ENCODE measurements at places on chromosomes 7 and 10.

GRCh38 chr10:105473170-105473569 is 832.1 kb downstream of the SORCS3 start:
- no peak for DNase-seq

DNA sequence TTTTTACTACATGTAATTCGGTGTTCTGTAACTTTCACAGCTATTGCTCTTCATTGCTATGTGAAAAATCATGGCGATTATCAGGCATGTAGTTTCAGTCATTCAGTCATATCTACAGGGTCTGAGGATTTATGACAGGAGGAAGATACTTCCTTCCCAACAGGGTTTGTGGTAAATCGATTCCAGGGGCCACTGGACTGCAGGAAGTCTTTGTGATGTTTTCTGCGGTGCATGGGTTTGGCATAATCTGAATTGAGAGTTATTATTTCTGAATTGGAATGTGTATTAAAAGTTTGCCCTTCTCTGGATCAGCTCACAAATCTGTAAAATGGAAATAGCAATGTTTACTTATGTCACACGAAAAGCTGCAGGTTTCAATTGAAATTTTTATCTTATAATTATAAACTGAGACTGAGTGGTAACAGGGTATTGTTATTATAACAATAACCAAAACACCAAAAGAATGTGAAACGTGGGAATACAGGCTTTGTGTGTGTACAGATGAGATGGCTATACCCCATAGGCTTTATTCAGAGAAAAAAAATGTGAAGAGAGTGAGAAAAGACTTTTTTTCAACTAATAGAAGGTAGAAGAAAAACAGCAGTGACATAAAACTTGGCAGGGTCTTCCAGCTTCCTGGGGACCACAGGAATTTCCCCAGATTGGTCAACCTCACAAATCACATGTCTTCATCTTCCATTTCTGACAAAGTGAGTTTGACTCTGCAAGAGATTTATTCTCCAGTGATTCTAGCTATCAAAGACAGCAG is 307.7 kb upstream of the NFE2L3 start:
- DNase-seq = no peak

GRCh38 chr7:32177232-32177631 is 107.0 kb upstream of the PDE1C start:
- DNase-seq = no peak

DNA sequence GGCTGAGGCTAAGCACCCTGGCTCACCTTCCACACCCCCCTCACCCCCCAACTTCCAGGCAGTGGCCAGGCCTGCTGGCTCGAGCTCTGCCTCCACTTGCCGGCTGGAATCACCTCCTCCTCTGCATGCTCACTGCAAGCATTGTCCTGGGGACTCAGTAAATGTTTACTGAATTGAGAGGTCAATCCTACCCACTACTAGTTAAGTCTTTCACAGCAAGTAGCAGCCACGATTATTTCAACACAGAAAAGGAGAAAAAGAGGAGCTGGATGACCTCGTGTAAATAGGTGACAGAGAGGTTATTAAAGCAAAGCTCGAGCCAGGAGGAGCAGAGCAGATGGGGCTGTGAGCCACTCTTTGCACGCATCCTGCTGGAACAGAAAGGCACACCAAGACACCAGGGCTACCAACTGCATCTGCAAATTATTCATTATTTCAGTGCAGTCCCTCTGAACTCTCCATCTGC is 32.1 kb downstream of the HIPK2 start:
- DNase-seq = no peak

- DNase-seq = peak; percentile 89
These were observed 2.3 kb downstream of the AGMO start for GRCh38 chr7:15559416-15559928.

DNA sequence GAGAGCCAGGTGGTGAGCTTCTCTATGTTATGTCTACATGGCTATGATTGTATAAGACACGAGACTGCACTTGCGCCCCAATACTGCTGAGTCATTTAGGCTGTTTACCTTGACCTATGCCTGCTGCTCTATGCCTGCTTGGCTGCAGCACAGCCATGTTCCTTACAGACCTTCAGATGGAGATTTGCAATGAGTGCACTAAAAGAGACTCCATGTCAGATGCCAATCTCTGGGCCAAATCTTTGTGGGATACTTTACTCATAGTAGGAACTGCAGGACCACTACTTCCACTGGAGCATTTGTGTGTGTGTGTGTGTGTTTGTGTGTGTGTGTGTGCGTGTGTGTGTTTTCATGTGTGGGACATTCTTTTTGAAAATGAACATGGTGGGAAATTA is 50.0 kb upstream of the KMT2E start:
- DNase-seq = no peak

GRCh38 chr7:18387191-18387735 is 108.3 kb upstream of the HDAC9 start:
- DNase-seq = no peak

DNA sequence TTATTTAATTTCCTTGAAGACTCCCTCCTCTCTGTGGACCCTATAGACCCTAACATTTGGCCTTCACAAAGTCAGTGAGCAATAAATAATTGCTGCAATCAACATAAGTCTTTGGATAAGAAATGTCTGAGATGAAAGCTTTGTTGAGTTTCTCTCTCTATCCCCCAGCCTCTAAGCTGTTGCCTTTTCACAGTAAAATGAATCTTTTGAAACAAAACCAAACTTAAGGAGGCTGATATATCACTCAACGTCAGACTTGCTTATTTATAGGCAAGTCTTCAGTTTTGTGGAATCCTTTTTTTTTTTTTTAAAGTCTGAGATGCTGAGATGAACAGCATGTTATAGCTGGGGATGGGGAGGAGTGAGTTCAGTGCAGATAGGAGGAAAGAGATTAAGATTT is 10.0 kb downstream of the CPED1 start:
- no peak for DNase-seq

GRCh38 chr7:149027055-149027454 is 1.2 kb downstream of the PDIA4 start:
- DNase-seq = no peak

GRCh38 chr7:72152161-72153131 is 259.7 kb downstream of the CALN1 start:
- no peak for DNase-seq

DNA sequence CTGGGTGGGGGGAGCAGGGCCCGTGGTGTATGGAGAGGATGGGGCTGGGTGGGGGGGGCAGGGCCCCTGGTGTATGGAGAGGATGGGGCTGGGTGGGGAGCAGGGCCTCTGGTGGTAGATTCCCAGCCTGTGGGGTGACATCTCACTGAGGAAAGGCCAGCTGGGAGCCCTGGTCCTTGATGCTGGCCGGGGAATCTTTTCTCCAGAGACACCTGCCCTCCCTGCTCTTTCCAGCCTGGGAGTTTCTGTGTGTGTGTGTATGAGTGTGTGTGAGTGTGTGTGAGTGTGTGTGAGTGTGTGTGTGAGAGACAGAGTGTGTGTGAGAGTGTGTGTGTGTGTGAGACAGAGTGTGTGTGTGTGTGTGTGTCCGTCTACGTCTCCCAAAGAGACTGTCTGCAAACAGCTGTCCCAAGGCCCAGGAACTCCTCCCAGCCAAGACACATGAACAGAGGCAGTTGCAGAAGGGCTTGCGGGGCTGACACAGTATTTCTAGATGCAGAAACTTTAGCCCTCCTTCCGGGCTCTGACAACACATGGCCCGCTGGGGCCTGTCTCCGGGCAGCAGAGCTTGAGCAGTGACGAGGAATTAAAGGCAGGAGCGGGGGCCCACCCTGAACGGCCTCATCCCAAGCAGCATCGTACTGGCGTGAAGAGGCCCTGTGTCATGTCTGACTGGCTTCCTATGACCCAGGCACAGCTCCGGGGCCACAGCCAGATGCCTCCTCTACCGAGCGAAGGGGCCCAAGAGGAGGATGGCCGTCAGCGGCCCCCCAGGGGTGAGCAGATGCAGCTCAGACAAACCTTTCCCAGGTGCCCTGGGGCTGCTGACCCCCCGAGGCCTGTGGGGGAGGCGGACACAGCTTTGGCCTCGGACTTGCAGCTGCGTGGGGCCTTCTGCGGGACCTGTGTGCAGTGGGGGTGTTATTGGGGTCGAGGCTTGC is 24.3 kb downstream of the FAM20C start:
- DNase-seq = no peak

GRCh38 chr10:110530131-110530831 is 32.6 kb downstream of the DUSP5 start:
- DNase-seq = no peak

DNA sequence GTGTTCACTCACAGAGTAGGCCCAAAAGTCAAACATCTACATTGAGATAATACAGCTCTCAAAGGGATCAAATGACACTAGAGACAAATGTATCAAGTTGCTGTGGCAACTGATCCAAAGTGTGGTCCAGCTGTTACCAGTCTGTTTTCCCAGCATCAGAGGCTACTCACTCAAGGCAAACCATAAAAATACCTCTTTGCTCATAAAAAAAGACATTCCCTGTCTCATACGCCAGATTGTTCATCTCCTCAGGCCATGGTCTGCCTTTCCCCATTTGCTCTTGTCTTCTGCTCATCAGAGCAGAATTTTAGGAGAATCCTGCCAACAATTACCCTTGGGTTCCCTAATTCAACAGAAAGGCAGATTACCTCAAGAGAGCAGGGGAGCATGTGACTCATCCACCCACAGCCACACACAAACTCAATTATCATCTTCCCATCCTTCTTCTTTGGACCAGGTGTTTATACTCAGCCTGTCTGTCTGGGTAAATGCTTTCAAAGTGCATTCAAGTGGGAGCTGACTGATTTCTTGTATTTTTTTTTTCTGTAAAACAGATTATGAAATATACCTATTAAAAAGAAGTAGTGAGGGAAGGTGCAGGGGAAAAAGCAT is 226.5 kb upstream of the HPS1 start:
- peak; percentile 41 for DNase-seq

DNA sequence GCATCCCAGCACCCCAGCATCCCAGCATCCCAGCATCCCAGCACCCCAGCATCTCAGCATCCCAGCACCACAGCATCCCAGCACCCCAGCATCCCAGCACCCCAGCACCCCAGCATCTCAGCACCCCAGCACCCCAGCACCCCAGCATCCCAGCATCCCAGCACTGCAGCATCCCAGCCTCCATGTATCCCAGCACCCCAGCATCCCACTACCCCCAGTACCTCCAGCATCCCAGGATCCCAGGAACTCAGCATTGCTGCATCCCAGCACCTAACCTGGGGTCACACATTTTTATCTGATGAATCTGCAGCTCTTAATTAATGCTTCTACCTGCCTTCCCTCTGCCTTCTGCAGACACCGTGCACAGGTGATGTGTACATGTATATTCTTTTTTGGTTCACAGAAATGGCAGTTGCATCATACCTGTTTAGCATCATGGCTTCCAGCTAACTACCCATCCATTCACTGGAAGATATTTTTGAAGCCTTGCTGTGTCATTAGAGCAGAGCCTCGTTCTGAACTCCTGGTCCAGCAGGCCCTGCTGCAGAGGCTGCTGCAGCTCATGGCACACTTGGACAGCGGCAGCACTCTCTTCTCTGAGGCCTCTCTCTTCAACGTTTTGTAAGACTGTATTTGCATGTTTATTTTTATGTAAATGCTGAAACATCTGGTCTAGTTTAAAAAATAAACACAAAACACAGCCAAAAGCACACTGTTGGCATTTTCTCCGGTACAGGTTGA is 4.6 kb upstream of the CFAP46 start:
- no peak for DNase-seq

GRCh38 chr7:130013241-130013640 is 37.9 kb downstream of the ZC3HC1 start:
- DNase-seq = no peak

GRCh38 chr10:29130190-29130673 is 158.6 kb upstream of the LYZL1 start:
- DNase-seq = no peak

GRCh38 chr7:43139137-43139536 is 26.7 kb downstream of the HECW1 start:
- DNase-seq = no peak

GRCh38 chr7:47600199-47601118 is 18.5 kb upstream of the TNS3 start:
- no peak for DNase-seq

- DNase-seq = peak; percentile 2
These were observed 223.1 kb upstream of the INHBA start for GRCh38 chr7:41925946-41926345.

GRCh38 chr7:2404714-2405119 is 1.3 kb downstream of the CHST12 start:
- DNase-seq = no peak

DNA sequence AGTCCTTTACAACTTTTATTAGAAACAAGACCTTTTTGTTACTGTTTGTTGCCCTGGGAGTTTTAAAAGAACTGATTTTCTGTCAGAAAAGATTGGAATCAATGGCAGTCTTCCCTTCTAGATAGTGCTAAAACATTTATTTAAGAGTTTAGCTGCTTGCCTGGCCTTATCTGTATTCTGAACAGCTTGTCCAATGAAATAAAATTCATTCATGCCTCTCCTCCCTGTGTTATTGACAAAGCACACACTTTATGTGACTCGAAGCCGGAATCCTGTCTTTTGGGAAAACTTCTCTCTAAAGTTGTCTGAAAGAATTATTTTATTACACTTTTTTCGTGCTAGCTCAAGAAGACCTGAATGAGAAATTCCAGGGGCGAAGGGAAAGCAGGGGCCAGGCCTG is 992.5 kb downstream of the TYW1 start:
- no peak for DNase-seq

- DNase-seq = no peak
These were observed 216.5 kb upstream of the TMEM196 start for GRCh38 chr7:19989906-19990305.

GRCh38 chr10:114899982-114900381 is 38.0 kb upstream of the TRUB1 start:
- DNase-seq = no peak

GRCh38 chr10:91974960-91975359 is 51.4 kb downstream of the BTAF1 start:
- no peak for DNase-seq

DNA sequence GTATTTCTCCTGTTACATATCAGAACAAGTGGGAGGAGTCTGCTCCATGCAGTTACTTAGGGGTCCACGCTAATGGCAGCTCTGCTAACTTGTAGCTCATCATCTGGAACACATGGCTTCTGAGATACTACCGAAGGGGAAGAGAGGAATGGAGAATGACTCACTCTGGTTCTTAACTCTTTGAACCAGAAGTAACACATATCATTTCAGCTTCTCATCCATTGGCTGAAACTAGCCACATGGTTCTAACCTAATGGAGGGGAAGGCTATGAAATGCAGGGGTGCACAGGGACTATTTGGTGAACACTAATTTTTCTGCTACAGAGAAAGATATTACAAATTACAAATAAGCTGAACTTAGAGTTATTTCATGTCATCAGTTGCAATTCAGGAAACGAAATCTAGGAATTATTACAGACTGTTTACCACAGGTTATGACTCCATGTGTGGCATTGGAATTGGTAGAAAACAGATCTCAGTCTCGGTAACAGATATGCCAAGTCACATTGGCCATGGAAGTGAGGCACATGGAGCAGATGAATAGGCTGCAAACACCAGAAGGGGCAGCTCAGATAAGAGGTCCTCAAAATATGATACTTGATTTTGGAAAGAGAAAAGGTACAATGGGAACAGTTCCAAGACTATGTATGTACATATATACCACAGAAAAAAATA is 9.4 kb upstream of the KAT6B start:
- no peak for DNase-seq

All from DMS153 (cell line).